ENCODE measurements at places on chromosomes 5 and 9. TPM values are rescaled to one million over a fixed set of nuclear protein-coding genes. Genes with fewer than 3 reads are reported as not detected.

Gene PRR7
- total RNA-seq, result 9.4 TPM

Gene SCAI
- 9.1 TPM for total RNA-seq

Gene ECM2
- not detected for total RNA-seq

DNA sequence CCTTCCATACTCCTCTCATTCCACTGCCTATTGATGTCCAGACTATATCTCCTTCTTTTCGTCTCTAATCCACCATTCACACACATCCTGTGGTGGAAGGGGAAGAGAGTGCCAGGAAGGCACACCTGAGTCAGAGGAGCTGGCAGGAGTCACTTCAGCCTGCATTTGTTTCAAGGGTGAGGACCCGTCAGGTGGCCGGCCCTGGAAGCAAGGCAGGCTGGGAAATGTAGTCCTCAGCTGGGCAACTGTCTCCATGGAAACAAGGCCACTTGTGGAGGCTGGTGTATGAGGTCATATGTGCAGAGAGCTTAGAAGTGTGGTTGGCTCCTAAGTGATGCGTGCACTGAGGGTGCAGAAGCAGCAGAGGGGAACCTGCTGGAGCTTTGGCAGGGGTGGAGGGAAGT is 278.4 kb downstream of the NSG2 start:
- peak; percentile 21 for DNase-seq

- no peak for DNase-seq
These were observed 1170.6 kb upstream of the NUDT12 start for GRCh38 chr5:104733063-104733669.

- peak; percentile 29 for DNase-seq
These were observed 70.0 kb downstream of the SHB start for GRCh38 chr9:37998881-37999587.

DNA sequence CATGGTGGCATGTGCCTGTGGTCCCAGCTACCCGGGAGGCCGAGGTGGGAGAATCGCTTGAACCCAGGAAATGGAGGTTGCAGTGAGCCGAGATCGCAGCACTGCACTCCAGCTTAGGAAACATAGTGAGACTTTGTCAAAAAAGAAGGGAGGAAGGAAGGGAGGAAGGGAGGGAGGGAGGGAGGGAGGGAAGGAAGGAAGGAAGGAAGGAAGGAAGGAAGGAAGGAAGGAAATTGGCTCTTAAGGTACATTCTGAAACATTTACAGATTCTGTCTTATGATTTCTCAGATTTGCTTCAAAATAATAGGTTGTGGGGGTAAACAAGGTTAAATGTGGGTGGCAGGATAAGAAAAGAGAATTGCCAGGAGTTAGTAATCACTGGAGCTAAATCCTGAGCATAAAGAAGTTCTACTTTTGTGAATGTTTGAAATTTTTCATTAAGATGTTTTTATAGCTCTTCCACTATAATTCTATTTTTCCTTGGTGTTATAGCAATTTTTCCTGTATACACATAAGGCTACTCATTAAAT is 2.1 kb upstream of the UGT3A2 start:
- DNase-seq, result no peak

DNA sequence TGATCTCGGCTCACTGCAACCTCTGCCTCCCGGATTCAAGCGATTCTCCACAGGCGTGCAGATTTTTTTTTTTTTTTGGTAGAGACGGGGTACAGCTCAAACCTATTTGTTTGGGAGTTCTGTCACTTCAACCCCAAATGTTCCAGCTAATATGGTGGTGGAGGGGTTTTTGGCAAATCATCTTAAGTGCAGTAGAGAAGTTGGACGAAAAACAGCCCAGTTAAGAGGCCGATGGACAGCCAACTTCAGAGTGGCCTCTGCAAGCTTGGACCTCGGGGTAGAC is 756 bp upstream of the PRR7 start:
- no peak for DNase-seq

DNA sequence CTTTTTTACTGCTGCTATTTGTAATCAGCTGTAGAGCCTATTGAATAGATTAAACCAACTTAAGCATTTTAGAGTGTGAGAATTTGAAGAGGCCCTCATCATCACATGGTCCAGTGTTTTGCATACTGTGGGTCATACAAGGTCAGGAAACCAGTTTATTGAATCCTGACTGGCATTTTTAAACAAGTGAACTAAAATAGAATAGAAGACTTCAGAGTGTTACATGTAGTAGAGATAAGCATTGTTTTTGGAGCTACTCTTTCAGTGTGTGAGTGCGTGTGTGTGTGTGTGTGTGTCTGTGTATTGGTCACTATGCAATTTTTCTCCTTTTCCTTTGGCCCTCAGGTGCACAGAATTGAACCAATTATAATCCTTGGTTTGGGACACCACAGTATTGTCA is 114.4 kb downstream of the SLC28A3 start:
- peak; percentile 31 for DNase-seq

DNA sequence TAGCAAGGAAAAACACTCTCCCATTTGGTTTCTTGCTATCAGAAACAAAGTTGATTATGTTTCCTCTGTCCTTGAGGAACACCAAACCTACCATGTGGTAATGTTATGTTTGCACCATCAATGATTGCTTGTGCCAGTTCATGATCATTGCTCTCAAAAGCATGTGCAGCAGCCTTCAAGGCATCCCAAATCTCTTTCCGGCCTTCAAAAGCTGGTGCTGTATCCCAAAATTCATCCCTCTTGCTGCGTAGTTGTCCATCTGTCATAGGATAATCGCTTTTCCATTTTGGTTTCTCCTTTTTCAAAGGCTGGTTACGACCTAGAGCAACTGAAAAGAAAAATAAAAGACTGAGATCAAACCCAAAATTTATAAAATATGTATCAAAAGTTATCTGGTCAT is 40.1 kb downstream of the EFCAB9 start:
- DNase-seq, result no peak

- DNase-seq, result peak; percentile 70
These were observed at the start of gene UBLCP1 for GRCh38 chr5:159262859-159263568. Gene UBLCP1, plus strand, starts transcription at chr5:159263290. Its CDS starts 5,626 bp downstream, at chr5:159268916.

Data from renal cortical epithelial cell (primary cell).